ENCODE measurements at places on chromosomes 5 and 9.

DNA sequence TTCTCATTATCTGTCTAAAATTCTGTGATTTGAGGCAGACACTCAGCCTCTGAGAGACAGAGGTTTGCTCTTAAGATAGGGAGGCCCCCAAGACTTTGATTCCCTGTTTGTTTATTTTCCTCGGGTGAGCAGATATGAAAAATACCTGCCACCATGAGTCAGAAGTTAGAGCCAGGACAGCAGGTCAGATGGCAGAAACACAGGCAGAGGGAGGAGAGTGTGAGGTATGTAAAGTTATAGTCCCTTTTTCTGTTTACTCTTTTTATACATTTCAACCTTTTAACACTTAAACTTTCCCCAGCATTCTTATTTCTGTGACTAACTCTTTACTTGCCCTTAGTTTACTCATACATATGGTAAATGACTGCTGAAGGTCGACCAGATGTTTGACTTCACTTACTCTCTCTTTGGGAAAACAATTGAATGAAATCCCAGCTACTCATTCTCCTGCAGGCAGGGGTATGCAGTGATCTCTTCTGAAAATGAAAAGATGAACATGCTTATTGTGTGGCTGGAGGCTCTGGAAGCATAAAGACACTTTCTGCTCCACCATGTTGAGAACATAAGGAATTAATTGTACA lies 383.8 kb downstream of the NTRK2 start:
- no peak for DNase-seq

GRCh38 chr5:171882118-171882517 lies 96.5 kb downstream of the SMIM23 start:
- DNase-seq = no peak

GRCh38 chr5:20241351-20241750 lies 253.4 kb upstream of the CDH18 start:
- DNase-seq = no peak

GRCh38 chr5:153543288-153543687 lies 52.8 kb downstream of the GRIA1 start:
- no peak for DNase-seq

- peak; percentile 92 for DNase-seq
Measured at GRCh38 chr5:150517272-150518152, 9.6 kb downstream of the NDST1 start.

DNA sequence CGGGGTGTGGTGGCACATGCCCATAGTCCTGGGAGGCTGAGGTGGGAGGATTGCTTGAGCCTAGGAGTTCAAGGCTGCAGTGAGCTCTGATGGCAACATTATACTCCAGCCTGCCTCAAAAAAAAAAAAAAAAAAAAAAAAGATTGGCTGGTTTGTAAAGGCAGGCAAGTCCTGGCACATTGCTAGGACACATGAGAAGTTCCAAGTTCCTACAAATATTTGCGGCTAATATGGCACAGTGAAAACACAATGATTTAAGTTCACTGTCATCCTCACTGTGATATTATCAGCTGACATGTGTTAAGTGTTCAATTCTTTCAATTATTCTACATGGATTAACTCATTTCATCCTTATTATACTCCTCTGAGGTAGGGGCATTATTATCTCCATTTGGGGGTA lies 20.1 kb downstream of the TMEM268 start:
- DNase-seq = no peak

- DNase-seq = no peak
Measured at GRCh38 chr5:42514754-42515153, 91.5 kb downstream of the GHR start.

DNA sequence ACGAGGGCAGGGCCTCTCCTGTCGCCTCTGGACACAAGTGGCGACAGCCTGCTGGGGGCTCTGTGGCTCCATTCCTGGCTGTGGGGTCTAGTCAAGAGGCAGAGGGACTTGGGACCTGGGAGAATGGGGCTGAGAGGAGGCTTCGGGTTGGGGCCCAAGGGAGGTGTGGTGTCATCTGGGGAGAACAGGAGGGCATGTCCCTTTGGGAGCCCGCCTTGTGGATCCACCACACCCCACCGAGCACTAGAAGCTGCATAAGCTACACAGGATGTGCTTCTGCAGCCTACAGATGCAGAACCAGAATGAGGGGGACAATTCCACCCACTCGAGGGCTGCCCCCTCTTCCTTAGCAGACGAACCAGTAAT lies 3.9 kb upstream of the MAN1B1 start:
- no peak for DNase-seq

DNA sequence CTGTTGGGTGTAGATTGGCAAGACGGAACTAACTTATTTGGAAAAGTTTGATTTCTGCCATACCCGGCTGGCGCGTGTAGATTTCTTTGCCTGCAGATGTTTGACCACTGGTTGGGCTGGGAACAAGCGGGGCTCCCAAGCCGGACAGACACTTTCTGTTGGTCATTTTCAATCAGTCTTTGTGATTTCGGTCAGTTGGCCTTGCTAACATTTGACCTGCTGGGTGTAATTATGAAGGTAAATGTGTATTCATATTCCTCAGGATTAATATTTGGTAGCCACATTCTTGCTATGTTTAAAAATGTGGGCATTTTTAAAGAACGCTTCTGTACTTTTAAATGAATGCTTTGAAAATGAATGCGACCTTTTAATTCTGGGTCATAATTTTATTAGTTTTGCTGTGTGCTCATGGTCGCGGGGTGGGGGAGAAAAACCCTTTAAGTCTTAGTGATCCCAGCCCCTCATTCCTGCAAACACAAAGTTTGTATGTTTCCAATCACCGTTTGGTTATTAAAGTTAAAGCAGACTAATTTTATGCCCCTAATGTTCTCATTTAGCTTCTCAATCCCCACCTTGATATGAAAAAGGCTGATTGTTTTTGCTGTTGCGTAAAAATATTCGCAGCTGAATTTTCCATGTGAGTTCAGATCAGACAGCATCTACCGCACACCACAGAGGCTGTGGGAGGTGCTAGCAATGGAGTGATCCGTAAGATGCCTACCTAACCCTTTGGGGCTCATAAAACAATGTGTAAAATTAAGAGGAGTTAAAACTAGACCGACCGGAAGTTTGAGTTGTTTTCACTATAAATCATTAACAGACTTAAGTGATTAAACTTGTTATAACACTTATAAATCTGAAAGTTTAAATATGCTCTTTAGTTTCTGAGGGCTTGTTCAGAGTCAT lies 1.5 kb downstream of the RASGRF2 start:
- DNase-seq = no peak

- no peak for DNase-seq
Measured at GRCh38 chr9:19998153-19998552, 209.3 kb upstream of the SLC24A2 start.

- DNase-seq = no peak
Measured at GRCh38 chr9:33273972-33274328, 9.1 kb downstream of the CHMP5 start.

GRCh38 chr5:169003721-169004541 lies 297.0 kb downstream of the SLIT3 start:
- DNase-seq = no peak
